ENCODE measurements at places on chromosomes 2 and 18.

DNA sequence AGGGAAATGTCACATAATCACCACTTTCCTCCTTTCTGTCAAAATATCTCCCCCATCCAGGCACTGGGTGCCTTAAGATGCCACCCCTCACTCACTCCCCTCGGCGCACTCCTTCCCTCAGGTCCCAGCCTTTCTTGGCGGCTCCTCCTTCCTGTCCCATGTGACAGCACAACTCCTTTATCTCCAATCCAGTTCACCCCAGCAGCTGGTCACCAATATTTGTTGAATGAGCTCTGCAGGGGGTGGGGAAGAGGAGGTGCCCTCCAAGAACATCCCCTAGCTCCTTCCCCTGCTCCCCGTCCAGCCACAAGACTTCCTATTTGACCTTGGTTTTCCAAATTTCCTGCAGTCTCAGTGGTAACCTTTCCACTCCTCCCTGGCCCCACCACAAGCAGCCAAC, 31.6 kb upstream of the ID2 start:
- DNase-seq = no peak

DNA sequence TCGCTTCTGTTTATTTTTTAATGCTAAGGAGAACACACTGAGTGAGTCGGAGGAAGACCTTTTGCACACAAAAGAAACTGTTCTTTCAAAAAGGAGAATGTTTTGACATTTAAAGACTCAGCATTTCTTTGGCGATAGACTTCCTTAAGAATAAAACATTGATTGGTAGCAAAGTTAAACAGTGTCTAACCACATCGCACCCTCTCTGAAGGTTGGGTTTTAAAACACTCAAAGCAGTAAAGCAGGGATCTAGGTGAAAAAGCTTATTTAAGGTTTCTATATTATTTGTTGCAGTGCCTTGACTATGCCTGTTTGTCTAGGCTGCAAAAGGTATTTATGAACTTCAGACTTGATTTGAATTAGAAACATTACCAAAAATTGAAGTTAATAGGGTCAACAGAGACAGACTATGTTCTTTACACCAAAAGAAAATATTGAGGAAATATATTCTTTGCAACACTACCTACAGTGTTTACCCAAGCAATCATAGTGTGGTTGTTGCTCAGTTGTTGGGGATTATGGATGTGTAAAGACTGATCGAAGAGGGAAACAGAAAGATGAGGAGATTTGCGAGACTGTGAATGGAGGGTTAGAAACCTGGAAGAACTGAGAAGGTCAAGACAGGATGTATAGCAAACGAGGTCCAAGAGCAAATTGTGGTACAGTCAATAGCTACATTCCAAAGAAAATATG, 297.8 kb upstream of the SLC39A10 start:
- no peak for DNase-seq

- DNase-seq = peak; percentile 11
These were observed 285.9 kb downstream of the RNF144A start for GRCh38 chr2:7203056-7203467.

DNA sequence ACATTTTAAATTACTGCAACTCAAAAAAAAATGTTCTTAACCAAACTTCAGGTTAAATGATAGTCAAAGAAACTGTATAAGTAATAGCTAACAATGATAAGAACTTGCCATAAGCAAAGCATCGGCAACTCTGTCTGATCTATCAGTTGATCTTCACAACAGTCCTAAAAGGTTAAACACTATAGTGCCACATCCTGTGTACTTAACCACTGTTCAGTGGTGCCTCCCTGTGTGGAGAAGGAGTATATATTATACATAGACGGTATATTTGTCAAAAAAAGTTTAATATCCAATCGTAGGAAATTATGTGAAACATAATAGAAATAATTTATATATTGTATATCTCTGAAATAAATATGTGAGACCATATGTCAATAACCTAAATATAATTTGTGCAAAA, 13.0 kb downstream of the DTNA start:
- no peak for DNase-seq

DNA sequence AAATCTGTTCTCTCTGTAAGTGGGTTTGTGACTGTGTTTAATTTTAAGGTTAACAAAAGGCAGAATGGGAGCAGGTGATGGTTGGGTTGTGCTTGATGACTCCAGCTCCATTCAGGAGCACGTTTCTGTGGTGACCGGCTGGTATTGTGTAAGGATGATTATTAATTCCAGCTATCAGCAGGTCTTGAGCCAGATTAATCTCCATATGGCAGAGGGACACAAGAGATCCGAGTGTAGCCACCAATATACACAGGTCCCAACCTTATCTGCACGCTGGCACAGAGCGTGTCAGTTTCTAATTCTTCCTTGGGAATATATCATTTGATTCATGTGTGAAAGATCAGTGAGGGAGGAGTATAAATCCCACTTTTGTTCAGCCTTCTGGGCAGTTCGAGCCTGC, 199.0 kb upstream of the DCC start:
- no peak for DNase-seq

- DNase-seq = no peak
These were observed 14.4 kb upstream of the CCDC102B start for GRCh38 chr18:68783506-68783905.

- no peak for DNase-seq
These were observed 61.5 kb downstream of the FARP2 start for GRCh38 chr2:241417626-241418025.

Measured in stimulated activated CD8-positive, alpha-beta memory T cell treated with anti-CD3 and anti-CD28 coated beads, Interleukin-4, amount 100 ng/mL, for 4 hours (primary cell).